Metanephros (tissue), 2 donors: ENCODE measurements at places on chromosomes 1 and 21. TPM values are rescaled to one million over a fixed set of nuclear protein-coding genes. Genes with fewer than 3 reads are reported as not detected.

AMY2B gene
- 30.7 TPM for total RNA-seq

IFI44L gene
- 8.1 TPM for total RNA-seq

TTC39A gene
- total RNA-seq: 9.6 TPM

RAVER2 gene
- 19.9 TPM for total RNA-seq

LRRC71 gene
- total RNA-seq: 0.35 TPM
